ENCODE measurements at places on chromosomes 11 and 22.

GRCh38 chr11:114213622-114214021 is 82.6 kb upstream of the NNMT start:
- DNase-seq, result no peak

DNA sequence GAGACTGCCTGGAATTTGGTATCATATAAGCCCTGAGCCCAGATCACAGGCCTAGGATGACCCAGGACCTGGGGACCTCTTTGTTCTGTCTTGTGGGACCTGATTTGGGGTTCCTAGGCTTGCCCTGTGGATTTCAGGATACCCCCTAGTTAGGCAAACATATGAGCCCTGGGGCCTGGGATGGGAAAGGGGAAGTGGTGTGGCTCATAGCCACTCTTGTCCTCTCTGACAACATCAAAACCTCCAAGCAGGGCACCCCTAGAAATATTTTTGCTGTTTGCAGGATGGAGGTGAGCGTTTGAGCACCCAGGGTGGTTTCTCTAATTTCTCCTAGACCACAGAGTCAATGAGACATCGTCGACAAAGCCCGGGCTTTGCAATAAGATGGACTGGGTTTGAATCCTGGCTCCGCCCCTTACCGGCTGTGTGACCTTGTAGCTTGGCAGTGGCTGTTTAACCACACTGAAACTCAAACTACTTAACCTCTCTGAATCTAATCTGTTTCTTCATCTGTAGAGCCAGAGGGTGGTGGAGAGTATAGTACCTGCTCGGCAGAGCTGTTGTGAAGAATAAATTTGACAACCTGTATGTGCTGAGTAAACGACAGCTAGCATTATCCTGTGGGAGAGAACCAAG is 5.3 kb upstream of the LRRC10B start:
- DNase-seq, result no peak

- DNase-seq, result no peak
Measured at GRCh38 chr11:7530013-7530640, 16.3 kb downstream of the PPFIBP2 start.

DNA sequence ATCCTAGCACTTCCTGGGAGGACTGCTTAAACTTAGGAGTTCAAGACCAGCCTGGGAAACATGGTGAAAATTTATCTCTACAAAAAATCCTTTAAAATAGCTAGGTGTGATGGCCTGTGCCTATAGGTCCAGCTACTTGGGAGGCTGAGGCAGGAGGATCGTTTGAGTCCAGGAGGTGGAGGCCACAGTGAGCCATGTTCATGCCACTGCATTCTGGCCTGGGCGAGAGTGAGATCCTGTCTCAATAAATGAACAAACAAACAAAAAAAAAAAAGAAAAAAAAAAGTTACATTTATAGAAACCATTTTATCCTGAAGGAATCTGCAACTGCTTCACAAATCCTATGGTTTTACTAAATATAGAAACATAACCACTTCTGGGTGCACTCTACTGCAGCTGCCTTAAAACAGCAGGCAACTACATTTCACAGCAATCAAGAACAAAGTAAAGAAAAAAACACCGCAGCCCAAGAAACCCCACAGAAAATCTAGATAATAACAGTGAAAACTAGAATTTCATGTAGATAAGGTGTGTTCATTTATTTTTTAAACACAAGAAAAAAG is 75.9 kb upstream of the GAB2 start:
- DNase-seq, result no peak

DNA sequence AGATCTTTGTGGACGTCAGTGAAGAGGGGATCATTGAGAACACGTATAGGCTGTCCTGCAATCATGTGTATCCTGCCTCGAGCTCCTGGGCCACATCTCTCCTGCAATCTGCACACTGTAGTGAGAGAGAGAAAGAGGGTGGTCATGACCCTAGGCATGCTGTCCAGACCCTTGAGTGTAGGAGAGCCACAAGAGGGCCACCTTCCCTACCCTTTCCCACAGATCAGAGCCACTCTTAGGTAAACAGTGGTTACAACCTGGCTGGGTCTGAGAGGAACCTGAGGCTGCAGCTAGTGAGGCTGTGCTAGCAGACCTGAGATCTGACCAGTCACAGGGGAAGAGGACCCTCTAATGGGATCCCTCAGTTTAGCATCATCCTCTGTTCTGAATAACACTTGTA is 3.9 kb upstream of the IL18BP start:
- DNase-seq, result no peak

- DNase-seq, result no peak
Measured at GRCh38 chr11:59216641-59217564, 4.2 kb upstream of the MPEG1 start.

GRCh38 chr22:26033071-26033470 is 136.2 kb upstream of the SEZ6L start:
- no peak for DNase-seq

DNA sequence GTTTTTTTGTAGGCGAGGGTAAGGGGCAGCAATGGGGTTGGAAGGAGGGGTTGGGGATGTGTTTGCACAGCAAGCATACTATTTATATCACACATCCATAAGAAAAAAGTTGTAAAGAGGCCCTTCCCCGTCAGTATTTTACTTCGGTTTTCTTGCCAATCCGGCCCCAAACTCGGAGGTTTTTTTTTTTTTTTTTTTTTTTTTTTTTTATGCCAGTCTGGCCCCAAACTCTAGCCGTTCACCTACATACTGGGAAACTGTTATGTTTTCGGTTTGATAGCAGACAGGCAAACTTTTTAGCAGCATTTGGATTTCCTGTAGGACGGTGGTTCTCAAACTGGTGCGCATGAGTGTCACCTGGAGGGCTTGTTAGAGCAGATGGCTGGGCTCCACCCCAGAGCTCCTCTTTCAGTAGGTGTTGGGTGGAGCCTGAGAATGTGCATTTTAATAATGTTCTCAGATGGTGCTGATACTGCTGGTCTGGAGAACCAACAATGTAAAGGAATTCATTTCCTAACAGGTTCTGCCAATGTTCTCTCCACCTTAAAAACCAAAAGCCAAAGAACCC is 76.5 kb upstream of the ZBED5 start:
- no peak for DNase-seq

- DNase-seq, result peak; percentile 86
Measured at GRCh38 chr11:10307400-10308200, 2.7 kb downstream of the ADM start.

DNA sequence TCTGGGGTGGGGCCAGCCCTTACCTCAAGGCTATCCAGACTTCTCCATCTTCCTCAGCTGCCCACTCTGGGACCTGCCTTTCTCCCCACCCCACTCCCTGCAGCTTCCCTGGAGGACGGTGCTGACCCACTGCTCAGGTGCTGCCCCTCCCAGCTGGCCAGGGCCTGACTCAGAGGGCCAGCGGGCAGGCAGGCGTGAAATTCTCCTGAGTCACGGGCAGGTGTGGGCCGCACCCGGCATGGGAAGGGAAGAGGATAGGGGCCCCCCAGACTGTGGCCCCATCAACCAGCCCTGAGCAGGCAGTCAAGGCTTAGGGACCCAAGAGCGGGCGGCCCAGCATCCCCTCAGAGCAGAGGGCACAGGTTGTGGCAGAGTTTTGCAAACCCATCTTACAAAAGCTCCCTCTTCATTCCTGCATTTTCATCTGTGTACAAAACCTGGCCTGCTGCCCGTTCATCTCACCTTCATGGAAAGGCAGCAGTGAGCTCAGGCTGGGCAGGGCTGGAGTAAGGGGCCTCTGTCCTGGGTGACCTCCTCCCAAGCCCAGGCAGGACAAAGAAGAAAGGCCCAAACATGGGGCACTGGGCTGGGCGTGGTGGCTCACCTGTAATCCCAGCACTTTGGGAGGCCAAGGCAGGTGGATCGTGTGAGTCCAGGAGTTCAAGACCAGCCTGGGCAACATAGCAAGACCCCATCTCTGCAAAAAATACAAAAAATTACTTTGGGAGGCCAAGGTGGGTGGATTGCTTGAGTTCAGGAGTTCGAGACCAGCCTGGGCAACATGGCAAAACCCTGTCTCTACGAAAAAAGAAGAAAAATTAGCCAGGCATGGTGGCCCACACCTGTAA is 6.1 kb downstream of the RHOD start:
- DNase-seq, result no peak

GRCh38 chr11:64868904-64869570 is 9.4 kb downstream of the EHD1 start:
- no peak for DNase-seq

- no peak for DNase-seq
Measured at GRCh38 chr11:35567737-35568465, 42.5 kb upstream of the PAMR1 start.

Data from WTC11 (cell line).